ENCODE measurements at places on chromosomes 6 and 20.

GRCh38 chr6:41269716-41270115 lies 16.8 kb downstream of the TREM1 start:
- DNase-seq, result no peak

DNA sequence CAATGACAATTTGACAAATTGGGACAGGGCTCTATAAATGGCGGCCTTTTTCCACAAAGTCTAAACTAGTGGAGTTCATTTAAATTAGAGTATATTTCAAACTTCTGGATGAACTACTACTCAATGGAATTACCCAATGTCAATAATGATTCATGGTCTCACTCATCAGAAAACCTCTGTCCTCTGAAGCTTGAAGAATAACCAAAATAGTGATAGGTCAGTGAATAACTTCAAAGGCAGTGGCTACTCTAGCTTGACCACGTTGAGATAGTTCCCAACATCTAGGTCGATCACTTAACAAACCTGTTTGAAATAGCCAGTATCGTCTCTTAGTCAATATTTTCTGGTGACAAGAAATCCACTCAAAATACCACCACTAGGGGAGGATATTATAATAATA lies 197.6 kb downstream of the HDGFL1 start:
- peak; percentile 72 for DNase-seq

DNA sequence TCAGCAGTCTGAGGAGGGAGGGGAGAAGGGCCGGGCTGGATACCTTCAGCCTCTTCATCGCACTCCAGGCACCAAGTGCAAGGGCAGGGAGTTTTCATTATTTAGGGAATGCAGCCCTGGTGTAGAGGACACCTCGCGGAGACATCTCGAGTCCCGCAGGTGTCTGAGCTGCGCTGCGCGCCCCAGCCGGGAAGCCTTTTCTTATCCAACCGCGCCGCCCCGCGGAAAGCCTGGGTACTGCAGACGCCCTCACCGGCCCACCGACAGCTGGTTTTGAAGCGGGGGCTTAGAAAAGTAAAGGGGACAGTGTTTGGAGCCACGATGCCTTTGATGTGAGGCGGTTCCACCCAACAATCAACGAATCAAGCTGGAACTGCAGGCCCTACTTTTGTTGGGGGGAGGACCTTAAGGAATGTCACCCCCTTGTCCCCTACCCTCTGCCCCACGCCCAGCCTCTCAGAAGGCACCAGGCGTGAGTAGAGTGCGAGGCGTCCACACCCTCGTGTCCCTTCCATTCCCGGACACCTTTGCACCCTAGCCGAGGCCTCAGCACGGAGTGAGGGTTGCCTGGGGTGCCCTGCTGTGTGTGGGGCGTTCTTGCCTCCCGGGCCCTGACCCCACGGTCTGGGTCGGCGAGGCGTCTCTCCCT lies 8.6 kb downstream of the NKX2-2 start:
- DNase-seq, result peak; percentile 27

GRCh38 chr6:7562769-7563168 lies 21.3 kb downstream of the DSP start:
- DNase-seq, result no peak

DNA sequence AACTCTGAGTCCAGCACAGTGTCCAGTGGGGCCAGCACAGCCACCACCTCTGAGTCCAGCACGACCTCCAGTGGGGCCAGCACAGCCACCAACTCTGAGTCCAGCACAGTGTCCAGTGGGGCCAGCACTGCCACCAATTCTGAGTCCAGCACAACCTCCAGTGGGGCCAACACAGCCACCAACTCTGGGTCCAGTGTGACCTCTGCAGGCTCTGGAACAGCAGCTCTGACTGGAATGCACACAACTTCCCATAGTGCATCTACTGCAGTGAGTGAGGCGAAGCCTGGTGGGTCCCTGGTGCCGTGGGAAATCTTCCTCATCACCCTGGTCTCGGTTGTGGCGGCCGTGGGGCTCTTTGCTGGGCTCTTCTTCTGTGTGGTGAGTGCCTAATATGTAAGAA lies 3.8 kb downstream of the MUC21 start:
- no peak for DNase-seq

GRCh38 chr6:168447282-168447681 lies 6.3 kb downstream of the SMOC2 start:
- DNase-seq, result no peak

GRCh38 chr6:39319621-39320362 lies 2.7 kb downstream of the KCNK16 start:
- no peak for DNase-seq
